Natural killer cell treated with Interleukin-12 subunit alpha and Interleukin-12 subunit beta and Interleukin-15 and Interleukin-18, amount 100 ng/mL, for 72 hours (primary cell): ENCODE measurements at places on chromosomes 6 and 20. TPM values are rescaled to one million over a fixed set of nuclear protein-coding genes. Genes with fewer than 3 reads are reported as not detected.

- DNase-seq, result no peak
Observed at GRCh38 chr6:51339728-51340127, 521.1 kb downstream of the TFAP2B start.

- DNase-seq, result peak; percentile 70
Observed at GRCh38 chr20:46520976-46521579, 7.7 kb upstream of the ZNF334 start.

GRCh38 chr20:55009066-55009465, 533.7 kb downstream of the DOK5 start:
- DNase-seq, result no peak

GRCh38 chr6:135344526-135344925, 153.0 kb downstream of the AHI1 start:
- no peak for DNase-seq

DNA sequence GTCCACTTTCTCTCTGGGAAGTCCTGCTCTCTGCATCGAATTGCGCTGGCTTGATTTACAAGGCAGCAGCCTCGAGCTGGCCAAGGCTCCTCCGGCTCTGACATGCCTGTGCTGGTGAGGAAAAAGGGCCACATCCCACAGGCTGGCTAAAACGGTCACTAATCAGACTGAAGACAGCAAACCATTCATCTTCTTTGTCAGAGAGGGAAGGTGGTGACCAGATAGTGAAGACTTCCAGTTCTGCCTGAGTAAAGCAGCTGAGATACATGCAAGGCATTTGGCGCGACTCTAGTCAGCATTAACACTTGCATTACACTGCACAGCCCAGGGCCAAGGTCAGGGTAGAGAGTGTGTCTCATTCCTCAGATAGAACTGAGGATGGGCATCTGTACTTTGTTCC, 203.2 kb upstream of the MAP3K7 start:
- no peak for DNase-seq

GRCh38 chr6:164066766-164067165, 652.2 kb downstream of the QKI start:
- DNase-seq, result no peak

DNA sequence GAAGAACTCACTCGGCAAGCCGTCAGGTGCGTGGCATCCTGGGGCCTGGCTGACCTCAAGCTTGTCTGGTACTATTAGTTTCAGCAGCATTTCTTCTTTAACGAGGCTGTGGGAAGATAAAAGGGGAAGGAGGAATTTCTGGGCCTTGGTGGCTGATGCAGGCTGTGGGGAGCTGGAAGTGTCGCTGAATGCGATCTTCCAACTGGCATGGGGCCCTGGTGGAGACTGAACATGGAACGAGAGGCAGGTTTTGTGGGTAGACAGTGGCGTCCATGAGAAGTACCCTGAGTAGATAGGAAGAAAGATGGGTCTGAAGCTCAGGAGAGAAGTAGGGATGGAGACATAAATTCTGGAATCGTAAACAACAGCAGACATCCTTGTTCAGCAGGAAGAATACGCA, 23.9 kb downstream of the ERMARD start:
- no peak for DNase-seq

- DNase-seq, result no peak
Observed at GRCh38 chr20:32201296-32201976, 6.1 kb downstream of the PLAGL2 start.

DNA sequence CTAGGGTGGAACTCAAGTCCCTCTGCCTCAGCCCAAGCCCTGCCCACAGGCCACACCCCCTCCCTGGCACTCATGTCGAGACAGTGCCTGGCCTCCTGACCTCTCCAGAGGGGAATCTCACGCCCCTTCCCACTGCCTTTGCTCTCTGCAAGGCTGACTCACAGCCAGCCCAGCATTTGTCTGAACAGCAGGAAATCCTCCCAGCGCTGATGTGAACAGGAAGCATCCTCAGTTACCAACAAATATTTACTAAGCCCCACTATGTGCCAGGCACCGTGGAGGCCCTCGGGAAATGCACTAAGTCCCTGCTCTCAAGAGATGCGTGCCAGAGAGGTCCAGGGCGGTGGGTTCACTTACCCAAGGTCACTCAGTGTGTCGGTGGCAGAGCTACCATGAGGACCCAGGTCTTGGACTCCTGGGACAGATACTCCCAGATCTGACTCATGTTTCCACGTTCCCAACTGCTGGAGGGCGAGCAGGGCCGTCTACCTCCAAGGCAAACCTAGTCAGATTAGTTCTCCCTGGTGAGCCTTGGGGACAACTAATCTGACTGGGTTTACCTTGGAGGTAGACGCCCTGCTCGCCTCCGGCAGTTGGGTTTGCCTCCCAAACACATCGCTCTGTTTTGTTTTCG, 7.8 kb downstream of the ADA start:
- peak; percentile 70 for DNase-seq

DNA sequence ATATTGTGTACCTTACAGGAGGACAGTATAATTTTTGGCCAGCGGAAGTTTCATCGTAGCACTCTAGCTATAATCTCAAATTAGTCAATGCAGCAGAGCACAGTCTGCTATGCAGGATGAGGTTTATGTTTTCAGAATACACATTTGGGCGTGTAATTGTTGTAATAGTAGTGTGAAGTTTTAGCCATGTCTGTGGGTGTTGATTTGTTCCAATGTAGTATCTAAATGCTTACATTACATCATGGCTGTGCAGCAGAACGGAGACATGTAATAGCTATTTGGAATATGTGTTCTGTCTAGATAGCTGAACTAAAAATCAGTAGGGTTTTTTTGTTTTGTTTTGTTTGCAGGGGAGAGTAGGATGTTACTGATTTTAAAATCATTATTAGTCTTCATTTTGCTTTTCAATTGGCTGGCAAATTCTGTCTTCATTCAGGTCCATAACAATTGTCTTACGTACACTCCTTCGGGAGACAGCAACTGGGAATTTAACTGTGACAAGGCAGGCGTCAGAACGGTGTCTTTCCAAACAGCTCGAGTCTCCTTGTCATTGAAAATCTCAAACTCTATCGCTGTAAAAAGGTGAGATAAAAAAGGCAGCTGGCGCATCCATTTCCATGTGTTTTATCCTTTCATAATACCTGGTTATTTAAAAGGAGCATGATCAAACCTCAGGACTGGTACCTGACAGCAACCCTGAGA, 65.1 kb upstream of the CDH4 start:
- DNase-seq, result no peak

DNA sequence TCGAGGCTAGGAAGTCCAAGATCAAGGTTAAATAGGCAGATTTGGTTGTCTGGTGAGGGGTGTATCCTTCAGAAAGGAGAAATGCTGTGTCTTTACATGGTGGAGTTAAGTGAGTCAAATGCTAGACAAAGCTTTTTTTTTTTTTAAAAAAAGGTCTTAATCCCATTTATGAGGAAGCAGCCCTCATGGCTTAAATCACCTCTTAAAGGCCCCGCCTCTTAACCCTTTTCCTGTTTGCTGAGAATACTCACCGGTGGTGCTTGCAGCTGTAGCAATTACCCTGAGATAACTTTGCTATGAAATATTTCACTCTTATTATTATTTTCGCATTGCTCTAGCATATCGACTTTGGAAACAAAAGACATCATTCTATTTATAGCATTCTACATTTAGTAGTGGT, 30.8 kb downstream of the FBXO30 start:
- DNase-seq, result no peak

GRCh38 chr6:56532766-56533551, 109.7 kb downstream of the DST start:
- no peak for DNase-seq

- DNase-seq, result no peak
Observed at GRCh38 chr6:123210645-123211044, 214.6 kb downstream of the CLVS2 start.

GRCh38 chr6:145454006-145454405, 281.3 kb downstream of the EPM2A start:
- no peak for DNase-seq

DNA sequence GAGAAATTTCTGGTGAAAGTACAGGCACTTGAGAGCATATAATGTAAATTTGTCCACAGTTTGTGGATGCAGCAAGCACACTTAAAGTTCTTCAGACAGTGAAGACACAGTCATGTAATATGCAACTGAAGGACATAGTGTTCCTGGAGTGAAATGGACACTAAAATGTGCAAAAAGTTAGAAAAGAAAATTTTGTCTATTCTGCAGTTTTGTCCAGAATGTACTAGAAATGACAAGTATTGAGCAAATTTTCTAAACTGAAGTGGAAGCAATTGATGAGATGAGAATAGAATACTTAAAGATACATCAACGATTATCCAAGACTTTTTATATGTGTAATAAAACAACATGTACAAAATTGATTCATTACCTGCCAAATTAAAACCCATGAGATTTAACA, 647.0 kb upstream of the IMPG1 start:
- no peak for DNase-seq

DNA sequence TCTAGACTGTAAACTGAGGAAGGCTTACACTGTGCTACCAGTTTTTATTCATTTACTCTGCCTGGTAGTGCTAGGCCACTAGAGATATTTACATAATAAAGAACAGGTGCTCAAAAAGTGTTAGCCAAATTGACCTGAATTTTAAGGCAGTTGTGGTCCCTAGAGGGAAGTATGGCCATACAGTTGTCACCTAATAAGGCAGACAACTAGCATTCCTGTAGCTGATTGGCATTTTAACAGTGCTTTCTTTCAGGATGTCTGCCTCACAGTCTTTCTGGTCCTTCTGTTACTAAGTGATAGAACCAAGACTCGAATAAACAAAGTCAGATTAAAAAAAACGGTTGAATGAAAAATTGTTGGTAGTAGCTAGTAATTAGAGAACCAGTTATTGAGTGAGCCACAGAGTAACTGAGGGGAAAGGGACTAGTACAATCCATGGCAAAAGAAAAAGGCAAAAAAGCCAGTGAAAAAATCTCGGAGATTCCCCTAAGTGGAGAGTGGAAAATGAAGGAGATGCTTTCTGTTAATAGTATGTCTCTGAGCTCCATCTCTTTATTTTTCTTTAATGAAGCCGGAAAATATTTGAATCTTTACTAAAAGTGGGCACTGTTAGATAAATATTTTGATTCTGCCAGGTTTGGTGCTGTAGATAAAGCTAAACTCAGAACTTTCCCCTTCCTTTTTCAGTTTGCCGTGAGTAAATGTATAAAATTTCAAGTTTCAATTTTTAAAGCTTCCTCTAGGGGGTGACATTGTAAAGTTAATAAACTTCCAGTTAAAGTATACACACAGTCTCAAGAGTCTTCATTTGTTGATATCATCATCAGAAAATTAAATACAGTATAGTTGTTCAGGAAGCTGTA, 9.1 kb downstream of the VTA1 start:
- DNase-seq, result no peak

GRCh38 chr6:86715676-86716075, 221.7 kb upstream of the HTR1E start:
- no peak for DNase-seq

DNA sequence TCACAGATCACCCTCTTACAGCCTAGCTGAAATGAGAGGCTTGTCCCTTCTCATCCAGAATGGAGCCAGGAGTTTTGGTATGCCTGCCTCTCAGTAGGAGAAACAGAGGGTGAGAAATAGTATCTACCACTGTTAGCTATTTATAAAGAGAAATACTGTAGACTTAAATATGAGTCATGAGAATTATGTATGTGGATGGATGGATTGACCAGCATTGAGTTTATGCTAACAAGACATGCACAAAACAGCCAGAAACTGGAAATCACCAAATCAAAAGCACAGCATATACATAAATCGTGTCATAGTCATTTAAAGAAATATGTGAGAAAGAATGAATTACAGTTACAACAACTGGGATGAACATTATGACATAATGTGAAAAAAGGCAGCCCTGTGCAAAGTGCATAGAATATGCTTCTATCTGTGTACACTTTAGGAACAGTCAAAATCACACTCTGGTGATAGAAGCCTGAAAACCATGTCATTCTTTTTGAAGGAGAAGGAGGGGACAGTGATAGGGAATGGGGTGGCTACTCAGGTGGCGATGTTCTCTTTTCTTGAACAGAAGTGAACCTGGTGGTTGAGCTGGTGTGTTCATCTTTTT, 79.8 kb upstream of the KIF25 start:
- no peak for DNase-seq

GRCh38 chr6:25942561-25943147, 12.2 kb upstream of the SLC17A2 start:
- no peak for DNase-seq

GRCh38 chr6:134994431-134994830, 44.5 kb upstream of the ALDH8A1 start:
- no peak for DNase-seq

DNA sequence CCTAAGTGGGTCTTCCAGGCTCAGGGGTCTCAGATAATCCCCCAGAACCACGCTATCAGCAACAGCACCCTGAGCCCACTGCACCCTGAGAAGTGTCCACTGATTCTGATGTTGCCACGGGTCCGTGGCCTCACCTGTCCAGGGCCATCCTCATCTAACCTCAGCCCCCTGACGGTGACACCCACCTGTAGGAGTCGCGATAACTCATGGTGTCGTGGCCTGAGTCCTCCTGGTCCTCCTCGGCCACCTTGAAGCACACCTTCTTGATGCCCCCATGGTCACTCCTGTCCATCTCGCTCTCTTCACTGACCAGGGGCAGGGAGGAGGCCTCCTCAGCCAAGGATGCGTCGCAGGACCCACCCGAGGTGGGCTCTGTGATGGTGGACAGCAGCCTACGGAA, 182.1 kb downstream of the PREX1 start:
- DNase-seq, result no peak

DNA sequence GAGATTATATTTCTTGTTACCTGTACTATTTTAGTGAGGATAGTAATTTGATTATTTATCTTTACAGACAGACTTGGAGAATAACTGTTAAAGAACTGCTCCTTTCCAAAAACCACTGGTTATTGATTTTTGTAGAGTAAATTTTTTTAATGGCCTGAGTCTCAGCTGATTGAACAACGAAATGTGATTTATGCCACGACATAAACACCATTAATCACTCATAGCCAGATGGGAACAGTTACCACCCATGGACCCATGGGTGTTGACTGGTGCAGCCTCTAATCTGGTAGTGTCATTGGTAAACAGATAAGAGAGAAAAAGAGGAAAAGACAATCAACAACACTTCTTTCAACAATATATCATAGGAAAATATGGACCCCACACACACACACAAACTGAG, 101.4 kb upstream of the BEND6 start:
- DNase-seq, result no peak

- DNase-seq, result no peak
Observed at GRCh38 chr20:10652660-10653261, 21.0 kb downstream of the JAG1 start.

LY6G6F gene
- total RNA-seq, result not detected

FAM217A gene
- not detected for total RNA-seq

LAMA5 gene
- total RNA-seq, result 1.9 TPM

PCSK2 gene
- not detected for total RNA-seq

AIF1 gene
- 20.0 TPM for total RNA-seq

SNAP25 gene
- not detected for total RNA-seq

BPIFA1 gene
- not detected for total RNA-seq

KIAA0408 gene
- total RNA-seq, result 2.4 TPM

MRAP2 gene
- total RNA-seq, result not detected

BFSP1 gene
- 0.14 TPM for total RNA-seq

PLN gene
- not detected for total RNA-seq

SGK2 gene
- total RNA-seq, result 1.7 TPM

BPIFA3 gene
- not detected for total RNA-seq
